ENCODE measurements at places on chromosomes 13 and 19. TPM values are rescaled to one million over a fixed set of nuclear protein-coding genes. Genes with fewer than 3 reads are reported as not detected.

The ZNF99 gene
- 0.11 TPM for total RNA-seq

The COL5A3 gene
- total RNA-seq: 8.9 TPM

The TMEM238 gene
- total RNA-seq: 0.65 TPM

The RFX2 gene
- 4.0 TPM for total RNA-seq

Data from cardiac septum (tissue), 1 donor.